Right lobe of liver (tissue), 6 donors: ENCODE measurements at places on chromosomes 6 and 20. TPM values are rescaled to one million over a fixed set of nuclear protein-coding genes. Genes with fewer than 3 reads are reported as not detected.

Gene SMLR1
- total RNA-seq, result 15.3 TPM

Gene BPIFB1
- not detected for total RNA-seq

Gene SLC4A11
- total RNA-seq, result not detected

Gene THBD
- total RNA-seq, result 4.6 TPM

Gene ZSCAN9
- total RNA-seq, result 3.0 TPM
